Cardiac muscle cell (in vitro differentiated cells and primary cell): ENCODE measurements at places on chromosomes 2 and 18.

DNA sequence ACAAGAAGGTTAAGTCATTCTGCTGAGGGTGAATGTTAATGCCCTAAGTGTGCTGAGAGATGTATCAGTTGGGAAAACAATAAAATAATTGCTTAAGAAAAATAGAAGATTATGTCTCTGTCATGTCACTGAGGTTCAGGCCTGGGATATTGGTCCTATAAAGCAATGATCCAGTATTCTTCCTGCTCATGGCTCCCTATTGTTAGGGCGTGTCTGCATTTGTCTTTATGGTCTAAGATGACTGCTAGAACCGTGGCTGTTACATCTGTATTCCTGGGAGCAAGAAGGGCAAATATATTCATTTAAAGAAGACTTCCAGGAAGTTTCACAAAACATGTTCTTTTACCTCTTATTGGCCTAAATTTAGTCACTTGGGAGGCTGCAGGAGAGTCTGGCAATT, 125.0 kb downstream of the KCNE4 start:
- no peak for DNase-seq
- H3K4me3 ChIP-seq: no peak overlapping the region
- no peaks in the 10 kb centered on the region for H3K27me3 ChIP-seq
- no peaks in the 10 kb centered on the region for H3K36me3 ChIP-seq

DNA sequence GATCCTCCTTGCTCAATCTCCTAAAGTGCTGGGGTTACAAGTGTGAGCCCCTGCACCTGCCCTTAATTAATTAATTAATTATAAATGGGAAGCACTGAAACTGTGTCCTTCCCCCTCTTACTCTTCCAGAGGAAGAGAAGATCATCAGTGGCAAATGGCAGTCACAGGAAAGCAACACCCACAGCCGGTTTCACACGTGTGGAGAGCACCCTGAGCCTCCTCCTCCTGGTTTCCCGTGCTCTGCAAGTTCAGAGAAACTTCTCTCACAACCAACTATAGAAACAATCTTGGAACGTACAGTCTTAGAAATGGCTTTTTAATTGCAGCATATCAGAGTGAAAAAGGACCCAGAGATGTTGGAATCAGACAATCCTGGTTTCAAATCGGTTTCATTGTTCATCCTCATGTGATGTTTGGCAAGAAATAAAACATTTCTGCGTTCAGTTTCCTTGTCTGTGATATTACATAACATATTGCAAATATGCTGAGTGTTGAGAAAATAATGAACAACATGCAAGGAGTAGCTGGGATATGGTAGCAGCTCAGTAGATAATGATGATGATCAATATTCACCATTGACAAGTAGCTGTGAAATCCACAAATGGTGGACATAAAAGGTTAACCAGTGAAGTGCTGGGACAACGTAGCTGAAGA, 141.0 kb upstream of the KCTD1 start:
- no peaks in the 10 kb centered on the region for H3K36me3 ChIP-seq
- DNase-seq: no peak
- no peak overlapping the region for H3K27ac ChIP-seq
- peaks cover 10% of the 10 kb centered on the region for H3K4me1 ChIP-seq
- no peaks in the 10 kb centered on the region for H3K27me3 ChIP-seq
- H3K4me3 ChIP-seq: no peak overlapping the region

DNA sequence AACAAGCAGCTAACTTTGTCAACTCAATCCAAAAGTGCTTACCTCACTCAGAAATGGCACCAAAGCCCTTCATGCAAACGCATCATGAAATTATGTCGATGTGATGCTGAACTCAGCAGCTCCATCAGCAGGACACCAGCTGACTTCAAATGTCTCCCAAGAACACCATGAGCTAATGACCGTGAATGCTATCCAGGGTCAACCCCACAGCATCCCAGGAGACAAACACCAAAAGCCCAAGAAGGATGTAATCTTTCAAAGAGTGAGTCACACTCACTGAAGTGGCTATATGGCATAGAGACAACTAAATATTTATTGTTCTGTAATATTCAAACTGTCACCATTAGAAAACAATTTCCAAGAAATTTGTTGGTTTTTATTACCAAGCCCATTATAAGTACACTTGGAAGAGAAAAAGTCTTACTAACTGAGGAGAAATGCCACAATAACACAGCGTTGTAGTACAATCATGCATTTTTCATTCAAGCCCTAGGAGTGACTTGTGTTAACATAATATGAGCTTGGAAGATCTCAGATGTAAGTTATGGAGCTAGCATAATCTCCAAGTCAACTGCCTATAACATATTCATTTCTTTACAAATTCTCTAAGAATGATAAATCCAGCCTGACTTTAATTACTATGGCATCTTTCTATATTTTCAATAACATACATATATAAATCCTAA, 165.0 kb upstream of the CCDC68 start:
- no peak overlapping the region for H3K27ac ChIP-seq
- no peak for DNase-seq
- no peak overlapping the region for H3K4me3 ChIP-seq
- no peaks in the 10 kb centered on the region for H3K27me3 ChIP-seq
- no peaks in the 10 kb centered on the region for H3K36me3 ChIP-seq

DNA sequence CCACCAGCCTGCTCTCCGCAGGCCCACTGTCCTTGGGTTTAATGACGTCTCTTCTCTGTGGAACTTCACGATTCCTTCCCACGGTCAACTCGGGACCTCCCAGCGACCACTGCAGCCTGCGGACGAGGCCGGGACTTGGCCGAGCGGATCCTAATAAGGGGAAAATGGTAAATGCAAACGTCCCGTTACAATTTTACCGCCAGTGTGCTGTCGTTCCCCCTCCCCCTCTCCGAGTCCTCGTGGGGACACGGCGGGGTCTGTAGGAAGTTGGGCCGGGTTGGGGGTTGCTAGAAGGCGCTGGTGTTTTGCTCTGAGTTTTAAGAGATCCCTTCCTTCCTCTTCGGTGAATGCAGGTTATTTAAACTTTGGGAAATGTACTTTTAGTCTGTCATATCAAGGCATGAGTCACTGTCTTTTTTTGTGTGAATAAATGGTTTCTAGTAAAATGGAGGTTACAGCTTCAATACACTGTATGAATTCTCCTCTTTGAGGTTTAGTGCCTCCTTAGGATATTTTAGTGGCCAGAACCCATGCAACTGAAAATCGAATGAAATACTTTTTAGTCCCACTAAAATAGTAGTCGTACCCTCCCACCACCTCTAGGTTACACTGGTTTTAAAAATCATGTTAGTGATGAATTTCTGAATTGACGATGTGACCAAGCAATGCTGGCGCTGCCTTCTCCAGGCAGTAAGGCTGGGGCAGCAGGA, 2.3 kb downstream of the HOXD11 start:
- H3K4me3 ChIP-seq: no peak overlapping the region
- peaks cover 99% of the 10 kb centered on the region for H3K27me3 ChIP-seq
- H3K36me3 ChIP-seq: no peaks in the 10 kb centered on the region
- no peak for DNase-seq
- H3K27ac ChIP-seq: no peak overlapping the region

- H3K36me3 ChIP-seq: no peaks in the 10 kb centered on the region
- peaks cover 15% of the 10 kb centered on the region for H3K4me1 ChIP-seq
- no peak for DNase-seq
- no peak overlapping the region for H3K4me3 ChIP-seq
- no peak overlapping the region for H3K27ac ChIP-seq
Observed at GRCh38 chr2:223042704-223043118, 9.3 kb upstream of the KCNE4 start.

- H3K36me3 ChIP-seq: no peaks in the 10 kb centered on the region
- peak overlapping the region; percentile 27 for H3K27ac ChIP-seq
- no peak overlapping the region for H3K4me3 ChIP-seq
- no peaks in the 10 kb centered on the region for H3K27me3 ChIP-seq
- DNase-seq: no peak
Observed at GRCh38 chr18:33755931-33756560, 178.0 kb downstream of the ASXL3 start.

- H3K4me1 ChIP-seq: no peaks in the 10 kb centered on the region
- DNase-seq: no peak
- H3K4me3 ChIP-seq: no peak overlapping the region
- H3K27me3 ChIP-seq: no peaks in the 10 kb centered on the region
- no peaks in the 10 kb centered on the region for H3K36me3 ChIP-seq
Observed at GRCh38 chr18:56460581-56460980, 177.8 kb downstream of the TXNL1 start.

DNA sequence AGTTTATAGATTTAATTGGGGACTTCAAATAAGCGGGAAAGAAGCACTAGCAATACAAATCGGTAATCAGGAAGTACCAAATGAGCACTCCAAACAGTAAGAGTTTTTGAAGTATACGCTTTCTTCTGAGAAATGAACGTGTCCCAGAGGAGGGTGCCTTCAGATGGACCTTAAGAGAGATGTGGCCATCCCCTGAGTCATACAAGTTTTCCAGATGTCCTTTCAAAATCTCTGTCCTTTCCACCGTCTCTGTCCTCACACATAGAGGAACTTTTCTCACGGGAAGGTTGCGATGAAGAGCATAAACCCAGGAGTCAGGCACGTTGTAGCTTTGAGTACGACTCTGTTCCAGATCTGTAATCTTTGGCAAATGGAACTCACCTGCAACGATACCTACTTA, 1.7 kb upstream of the SMAD2 start:
- DNase-seq: no peak
- H3K27me3 ChIP-seq: no peaks in the 10 kb centered on the region
- peak overlapping the region; percentile 99 for H3K27ac ChIP-seq
- peaks cover 19% of the 10 kb centered on the region for H3K4me1 ChIP-seq
- H3K36me3 ChIP-seq: no peaks in the 10 kb centered on the region

DNA sequence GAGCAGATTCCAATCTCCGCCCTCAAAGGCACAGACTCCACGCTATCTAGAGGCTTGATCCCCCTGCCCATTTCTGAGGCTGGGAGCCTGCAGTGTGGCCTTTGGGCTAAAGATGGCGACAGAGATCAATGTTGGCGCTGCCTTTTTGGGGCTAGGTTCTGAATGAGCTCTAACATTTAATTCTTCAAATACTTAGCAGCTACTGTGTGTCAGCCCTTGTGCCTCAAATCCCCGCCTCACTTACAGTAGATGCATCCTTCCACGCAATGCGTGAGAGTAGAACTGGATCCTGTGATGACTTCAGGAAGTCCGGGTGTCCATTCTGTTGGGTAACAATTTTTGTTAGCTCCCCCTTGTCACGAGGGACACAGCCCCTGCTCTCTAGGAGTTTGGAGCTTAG, 12.4 kb downstream of the IL1F10 start:
- no peak overlapping the region for H3K27ac ChIP-seq
- H3K4me1 ChIP-seq: no peaks in the 10 kb centered on the region
- no peaks in the 10 kb centered on the region for H3K36me3 ChIP-seq
- H3K27me3 ChIP-seq: peaks cover 3% of the 10 kb centered on the region
- peak; percentile 39 for DNase-seq

DNA sequence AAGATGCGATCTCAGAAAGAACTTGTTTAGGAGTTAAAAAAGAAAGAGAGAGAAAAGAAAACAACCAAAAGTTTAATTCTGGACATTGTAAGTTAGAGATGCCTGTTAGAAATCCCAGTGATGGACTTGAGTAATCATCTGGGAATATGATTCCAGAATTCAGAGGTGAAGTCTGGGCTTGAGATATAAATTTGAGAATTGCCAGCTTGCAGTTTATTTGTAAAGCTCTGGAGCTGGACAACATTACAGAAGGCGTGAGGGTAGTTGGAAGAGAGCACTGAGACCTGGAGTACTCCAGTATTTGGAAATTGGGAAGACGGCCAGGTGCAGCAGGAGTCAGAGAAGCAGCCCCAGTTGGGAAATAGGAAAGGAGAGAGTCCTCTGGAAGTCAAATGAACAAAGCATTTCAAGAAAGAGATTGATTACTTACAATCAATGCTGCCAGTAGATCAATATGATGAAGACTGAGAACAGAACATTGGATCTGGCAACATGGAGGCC, 128.8 kb upstream of the ARHGAP28 start:
- no peak overlapping the region for H3K4me3 ChIP-seq
- H3K27me3 ChIP-seq: no peaks in the 10 kb centered on the region
- no peak overlapping the region for H3K27ac ChIP-seq
- H3K36me3 ChIP-seq: no peaks in the 10 kb centered on the region
- DNase-seq: no peak
